ENCODE measurements at places on chromosomes 16 and 17.

GRCh38 chr16:86676254-86676670, 97.9 kb downstream of the FOXL1 start:
- DNase-seq: no peak

DNA sequence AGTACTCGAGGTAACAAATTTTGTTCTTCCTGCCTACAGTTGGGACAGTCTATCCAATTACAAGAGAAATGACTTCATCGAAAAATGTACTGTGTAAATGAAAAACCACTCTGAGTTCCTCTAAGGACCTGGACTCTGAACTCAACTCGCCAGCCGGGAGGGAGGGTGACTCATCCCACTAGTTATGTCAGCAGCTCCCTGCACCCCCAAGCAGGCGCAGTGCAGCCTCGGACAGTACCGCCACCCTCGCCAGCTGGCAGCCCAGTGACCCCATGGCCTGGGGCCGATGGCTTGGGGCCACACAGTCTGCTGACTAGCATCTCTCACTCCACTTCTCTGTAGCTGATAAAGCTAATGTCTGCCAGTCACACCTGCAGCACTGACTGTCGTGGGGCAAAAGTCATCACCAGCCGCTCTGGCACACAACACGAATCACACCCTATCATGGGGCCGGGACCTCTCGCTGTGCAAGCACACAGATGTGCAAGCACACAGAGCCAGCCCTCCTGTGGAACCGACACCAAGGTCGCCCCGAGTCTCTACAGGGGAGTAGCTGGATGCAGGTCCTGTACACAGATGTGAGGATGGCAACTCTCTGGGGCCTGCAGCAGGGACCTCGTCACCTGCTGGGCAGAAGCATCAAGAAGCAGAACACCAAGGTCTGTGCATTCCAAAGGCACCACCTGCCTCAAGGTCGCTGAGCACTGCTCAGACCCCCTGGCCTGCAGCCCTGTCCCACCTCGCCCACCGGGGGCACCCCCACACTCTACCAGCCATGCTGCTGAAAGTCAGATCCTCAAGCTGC, 5.7 kb downstream of the CSNK1D start:
- no peak for DNase-seq

GRCh38 chr16:20538181-20538580, 38.0 kb downstream of the ACSM2B start:
- DNase-seq: no peak

DNA sequence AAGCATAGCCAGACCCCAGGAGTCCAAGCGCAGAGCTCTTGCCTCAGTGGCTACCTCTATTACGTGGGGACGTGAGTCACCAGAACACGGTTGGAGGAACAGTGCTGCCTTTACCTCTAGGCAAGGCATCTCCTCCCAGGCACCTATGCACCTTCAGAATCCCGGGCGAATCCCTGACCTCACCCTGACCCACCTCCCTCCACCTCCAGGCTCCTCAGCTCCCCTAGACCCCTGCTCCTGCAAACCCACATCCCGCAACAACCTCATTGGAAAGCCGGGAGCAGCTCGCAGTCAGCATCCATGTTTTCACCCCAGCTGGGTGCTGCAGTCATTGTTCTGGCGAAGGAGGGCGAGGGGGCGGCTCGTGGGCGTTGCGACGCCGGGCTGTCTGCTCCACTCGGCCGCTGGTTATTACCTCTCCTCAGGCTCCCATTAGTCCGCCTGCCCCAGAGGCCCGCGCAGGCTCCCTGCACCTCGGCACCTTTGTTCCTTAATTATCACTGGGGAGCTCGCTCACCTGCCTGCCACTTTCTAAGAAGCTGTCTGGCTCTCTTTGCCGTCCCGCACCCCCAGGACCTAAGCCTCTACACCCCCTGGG, 24.6 kb upstream of the DLX4 start:
- DNase-seq: peak; percentile 53

DNA sequence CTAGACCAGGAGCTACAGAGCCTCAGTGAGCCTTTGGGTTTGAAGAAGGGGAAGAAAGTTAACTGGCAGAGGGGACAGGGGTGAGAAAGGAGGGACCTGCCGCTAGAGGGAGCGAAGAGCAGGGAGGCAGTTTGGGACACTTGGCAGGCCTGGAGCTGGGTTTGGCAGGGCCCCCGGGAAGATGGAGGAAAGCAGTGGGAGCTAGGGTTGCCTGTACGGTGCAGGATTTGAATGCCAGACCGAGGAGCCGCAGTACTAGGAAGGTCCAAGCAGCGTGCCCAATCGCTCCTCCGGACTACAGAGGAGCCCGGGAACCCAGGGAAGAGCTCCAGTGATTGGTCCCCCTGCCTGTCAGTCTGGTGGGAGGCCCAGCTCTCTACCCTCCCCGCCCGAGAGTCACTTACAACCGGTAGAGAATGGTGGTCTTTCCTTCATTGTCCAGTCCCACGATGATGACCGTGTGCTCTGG, 1.3 kb downstream of the ARL5C start:
- no peak for DNase-seq

DNA sequence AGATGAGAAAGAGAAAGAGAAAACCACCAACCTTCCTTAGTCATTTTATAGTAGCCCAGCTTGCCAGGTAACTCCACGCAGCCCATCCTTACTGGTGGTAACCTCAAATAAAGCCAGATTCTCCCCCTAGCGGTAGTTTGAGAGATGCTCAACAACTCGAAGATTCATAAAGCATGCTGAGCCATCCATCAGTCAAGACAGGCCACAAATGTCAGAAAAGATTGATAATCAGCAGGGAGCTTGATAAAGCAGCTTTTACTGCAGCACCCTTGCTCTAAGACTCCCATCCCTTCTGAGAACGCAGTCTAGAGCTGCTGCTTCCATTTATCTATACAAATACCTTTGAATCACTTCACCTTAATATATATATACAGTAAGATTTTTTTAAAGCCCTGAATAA, 451.5 kb upstream of the HSBP1 start:
- no peak for DNase-seq

DNA sequence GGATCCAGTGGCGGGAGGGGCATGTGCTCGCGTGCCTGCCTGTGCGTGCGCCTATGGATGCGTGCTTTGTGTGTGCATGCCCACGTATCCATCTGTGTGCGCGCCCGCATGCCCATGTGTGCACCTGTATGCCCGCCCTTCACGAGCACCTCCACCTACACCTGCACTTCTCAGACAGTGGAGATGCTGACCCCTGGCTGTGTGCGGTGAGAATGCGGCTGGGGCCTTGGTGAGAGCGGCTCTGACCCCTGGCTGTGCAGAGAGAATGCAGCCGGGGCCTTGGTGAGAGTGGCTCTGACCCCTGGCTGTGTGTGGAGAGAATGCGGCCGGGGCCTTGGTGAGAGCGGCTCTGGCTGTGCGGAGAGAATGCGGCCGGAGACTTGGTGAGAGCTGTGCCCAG, 33.9 kb downstream of the AXIN1 start:
- DNase-seq: no peak

DNA sequence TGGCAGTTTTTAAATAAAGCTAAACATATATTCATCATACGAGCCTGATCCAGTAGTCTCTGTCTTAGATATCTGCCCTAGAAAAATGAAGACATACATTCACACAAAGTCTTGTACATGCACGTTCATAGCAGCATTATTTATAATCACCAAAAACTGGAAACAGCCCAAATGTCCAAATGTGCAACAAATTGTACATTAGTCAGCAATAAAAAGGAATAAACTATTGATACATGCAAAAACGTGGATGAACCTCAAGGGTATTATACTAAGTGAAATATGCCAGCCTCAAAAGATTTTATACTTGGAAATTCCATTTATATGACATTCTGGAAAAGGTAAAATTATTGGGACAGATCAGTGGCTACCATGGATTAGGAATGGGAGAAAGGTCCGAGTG, 22.8 kb downstream of the AATF start:
- no peak for DNase-seq

GRCh38 chr17:4188076-4188475, 45.1 kb downstream of the CYB5D2 start:
- no peak for DNase-seq

DNA sequence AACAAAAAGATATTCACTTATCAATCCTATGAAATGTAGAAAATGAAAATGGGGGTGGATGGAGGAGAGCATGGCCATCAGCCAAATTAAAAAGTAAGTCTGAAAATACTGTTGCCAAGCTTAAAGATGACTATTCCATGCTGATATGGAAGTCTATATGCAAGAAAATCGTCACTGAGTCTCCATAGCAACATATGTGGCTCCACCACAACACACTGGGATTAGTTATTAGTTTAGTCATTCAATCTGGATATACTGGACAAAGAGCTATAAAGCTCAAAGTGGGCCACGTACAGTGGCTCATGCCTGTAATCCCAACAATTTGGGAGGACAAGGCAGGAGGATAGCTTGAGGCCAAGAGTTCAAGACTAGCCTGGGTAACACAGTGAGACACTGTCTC, 24.7 kb upstream of the PSMD7 start:
- DNase-seq: no peak

DNA sequence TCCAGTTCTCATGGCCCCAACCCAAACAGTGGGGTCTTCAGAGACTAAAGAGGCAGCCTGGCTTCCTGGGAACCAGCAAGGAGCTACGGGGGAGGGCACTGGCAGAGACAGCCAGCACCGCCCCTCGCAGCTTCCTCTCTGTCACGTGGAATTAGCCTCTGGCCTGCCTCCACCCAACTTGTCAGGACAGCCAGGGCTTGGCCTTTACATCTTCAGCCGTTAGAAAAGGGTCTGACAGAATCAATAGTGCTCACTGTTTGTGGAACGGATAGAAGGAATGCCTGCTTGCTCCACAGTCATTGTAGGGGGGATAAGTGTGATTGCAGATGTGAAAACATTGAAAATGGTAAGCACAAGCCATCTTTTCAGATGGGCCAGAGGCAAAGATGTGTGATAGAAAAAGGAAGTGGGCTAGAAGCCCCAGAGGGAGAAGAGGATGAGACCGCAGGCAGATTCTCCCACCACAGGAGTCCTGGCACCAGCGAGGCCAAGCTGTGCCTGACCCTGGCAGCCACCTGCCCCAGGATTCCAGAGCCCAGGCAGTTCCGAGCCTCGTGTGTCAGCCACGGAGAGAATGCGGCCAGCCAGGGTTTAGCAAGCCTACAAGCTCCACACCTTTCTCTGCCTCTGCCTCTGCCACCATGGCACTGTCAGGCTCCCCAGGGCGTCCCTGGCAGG, 18.6 kb downstream of the GRIN2C start:
- no peak for DNase-seq

DNA sequence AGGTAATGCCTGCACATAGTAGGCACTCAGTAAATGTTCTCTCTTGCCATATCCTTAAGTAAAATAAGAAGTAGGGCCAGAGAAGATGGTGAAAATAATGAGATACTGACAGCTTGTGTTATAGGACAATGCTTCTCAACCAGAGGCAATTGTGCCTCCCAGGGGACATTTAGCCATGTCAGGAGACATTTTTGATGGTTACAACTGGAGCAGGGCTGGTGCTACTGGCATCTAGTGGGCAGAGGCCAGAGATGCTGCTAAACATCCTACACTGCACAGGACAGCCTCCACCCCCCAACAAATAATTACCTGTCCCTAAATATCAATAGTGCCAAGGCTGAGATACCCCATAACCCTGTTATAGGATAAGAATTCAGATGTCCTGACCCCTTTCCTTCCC, 1.7 kb downstream of the RAD51D start:
- no peak for DNase-seq

- no peak for DNase-seq
These were observed 182.7 kb upstream of the ZFHX3 start for GRCh38 chr16:73230651-73231050.

DNA sequence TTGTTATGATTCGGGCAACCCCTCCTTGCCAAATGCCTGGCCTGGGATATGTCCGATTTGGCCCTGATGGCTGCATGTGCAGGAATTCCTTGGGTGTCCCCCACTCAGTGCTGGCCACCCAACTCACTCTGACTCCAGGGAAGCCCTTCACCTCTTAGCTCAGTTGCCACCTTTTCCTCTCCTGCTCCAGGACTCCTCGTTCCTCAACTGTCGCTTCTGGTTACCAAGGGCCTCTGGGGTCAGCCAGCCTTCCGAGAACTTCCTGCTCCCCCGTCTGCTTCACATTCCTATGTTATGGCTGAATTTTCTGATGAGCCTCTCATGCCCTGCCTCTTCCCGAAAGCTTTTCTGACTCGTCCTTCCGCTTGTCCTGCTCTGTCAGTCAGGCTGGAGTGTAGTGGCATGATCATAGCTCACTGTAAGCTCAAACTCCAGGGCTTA, 63.5 kb downstream of the SPACA3 start:
- no peak for DNase-seq

DNA sequence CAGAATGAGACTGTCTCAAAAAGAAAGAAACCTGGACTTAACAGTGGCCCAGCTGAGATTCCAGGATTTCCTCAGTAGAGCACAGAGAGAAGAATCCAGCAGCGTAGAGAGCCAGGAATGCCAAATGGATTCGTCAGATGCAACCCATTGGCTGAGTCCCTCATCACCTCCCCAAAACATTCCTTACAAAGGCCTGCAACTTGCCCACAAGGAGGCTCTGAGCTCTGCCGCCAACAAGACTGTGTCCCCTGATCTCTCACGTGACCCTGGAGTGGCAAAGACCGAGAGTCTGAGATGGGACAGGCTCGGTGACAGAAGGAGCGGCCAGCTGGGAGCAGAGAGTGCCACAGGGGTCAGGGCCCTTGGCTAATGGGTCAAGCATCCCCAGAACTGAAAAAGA, 6.9 kb upstream of the CHMP6 start:
- DNase-seq: no peak

DNA sequence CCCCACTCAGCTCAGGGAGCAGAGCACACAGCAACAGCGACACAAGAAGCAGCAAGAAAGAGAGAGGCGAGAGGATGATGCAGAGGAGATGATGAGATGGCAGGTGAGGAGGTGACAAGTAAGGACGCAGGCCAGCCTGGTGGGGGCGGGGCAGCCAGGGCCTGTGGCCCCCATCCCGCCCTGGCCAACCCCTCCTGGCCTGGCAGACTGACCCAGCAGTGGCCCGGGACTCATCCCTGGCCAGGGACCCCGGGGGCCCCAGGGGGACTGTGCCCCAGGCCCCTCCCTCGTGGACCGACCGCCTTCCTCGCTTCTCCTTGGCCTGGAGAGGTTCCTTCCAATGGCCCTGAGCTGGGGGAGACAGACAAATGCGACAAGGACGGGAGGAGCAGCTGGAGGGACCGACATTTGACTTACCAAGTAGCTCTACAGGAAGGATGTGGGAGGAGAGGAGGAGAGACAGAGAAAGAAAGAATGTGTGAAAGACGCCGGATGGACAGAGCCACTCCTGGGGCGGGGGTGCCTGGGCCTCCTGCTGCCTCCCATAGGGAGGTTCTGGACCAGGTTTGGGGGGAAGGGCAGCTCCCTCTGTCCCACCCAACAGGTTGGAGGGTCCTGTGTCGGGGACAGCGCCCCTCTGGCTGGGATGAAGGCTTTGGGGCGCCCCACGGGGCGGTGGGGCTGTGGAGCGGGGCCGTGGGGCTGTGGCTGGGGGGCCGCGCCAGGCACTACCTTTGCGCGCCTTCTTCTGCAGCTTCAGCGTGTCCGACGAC, 6.8 kb downstream of the MTSS2 start:
- DNase-seq: no peak

DNA sequence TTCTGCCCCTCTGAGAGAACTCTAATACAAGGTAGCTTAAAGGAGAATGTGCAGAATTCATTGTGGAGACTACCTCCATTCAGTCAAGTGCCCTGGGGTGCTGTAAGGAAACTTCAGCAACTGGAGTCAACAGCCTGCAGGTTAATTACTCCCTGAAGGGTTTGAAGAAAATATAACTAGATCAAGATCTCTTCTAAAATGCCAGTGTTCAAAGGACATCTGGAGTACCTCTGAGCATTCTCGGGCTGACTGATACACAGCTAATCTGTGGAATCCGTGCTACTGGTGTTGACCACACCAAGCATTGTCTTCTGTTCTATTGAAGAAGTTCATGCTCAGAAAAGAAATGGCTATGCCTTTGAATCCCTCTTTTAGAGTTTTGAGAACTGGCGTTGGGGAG, 11.5 kb upstream of the ATXN1L start:
- no peak for DNase-seq

Measured in NCI-H1436 treated with DMSO at 0.1 percent for 48 hours (cell line).